ENCODE measurements at places on chromosomes 11 and 22.

DNA sequence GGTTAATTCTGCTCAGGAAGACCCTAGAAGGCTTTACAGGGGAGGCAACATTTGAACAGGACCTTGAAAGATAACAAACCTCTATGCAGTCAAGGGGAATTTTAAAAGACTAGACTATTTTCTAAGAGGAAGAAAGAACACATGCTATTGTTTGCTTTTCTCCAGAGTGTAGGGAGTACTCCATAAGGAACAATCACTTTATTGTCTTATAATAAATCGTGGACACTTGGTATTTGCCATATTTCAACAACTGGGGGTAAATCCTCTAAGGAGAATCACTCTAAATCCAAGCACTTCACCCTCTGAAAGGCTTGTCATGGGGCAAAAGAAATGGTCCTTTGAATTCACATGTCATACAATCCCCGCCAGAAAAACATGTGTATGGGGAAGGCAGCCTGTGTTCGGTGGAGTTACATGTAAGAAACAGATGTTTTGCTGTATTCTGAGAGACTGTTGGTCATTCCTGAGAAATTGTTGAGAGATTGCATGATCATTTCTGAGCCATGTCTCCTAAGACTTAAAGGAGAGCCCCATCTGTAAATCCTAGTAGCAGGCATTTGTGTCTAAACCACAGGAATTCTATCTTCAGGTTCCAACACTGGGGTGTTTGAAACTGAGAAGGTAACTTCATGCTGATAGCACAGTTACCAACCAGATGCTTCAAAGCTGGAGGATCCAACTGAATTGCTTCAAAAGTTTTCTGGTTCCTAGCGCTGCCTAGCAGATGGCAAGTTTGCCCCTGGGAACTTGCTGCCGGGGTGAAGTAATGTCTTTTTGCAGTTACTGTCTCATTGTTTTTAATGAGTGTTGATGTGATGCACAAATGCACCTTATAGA is 66.8 kb downstream of the FZD4 start:
- no peak for DNase-seq

GRCh38 chr22:49328630-49329405 is 498.9 kb downstream of the BRD1 start:
- DNase-seq: no peak

GRCh38 chr11:48017831-48018527 is 37.6 kb downstream of the PTPRJ start:
- no peak for DNase-seq

DNA sequence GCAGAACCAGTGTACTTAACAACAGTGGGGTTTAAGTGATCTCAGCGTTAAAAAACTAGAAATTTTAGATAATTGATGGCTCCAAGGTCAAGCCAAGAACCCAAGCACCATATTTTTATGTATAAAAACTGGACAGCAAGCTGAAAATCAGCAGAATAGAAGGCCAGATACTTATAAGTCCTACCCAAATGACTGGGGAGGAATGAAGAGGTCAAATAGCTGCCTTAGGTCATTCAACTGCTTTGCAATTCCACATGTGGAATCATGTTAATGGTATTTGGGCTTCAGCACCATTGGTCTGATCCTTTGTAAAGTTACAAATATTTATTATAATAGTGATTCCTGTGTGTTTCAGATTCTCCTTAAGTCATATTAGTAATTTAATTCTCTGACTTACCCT is 108.4 kb downstream of the FAT3 start:
- no peak for DNase-seq

- DNase-seq: no peak
These were observed 23.7 kb downstream of the ADAMTS8 start for GRCh38 chr11:130404727-130405126.

DNA sequence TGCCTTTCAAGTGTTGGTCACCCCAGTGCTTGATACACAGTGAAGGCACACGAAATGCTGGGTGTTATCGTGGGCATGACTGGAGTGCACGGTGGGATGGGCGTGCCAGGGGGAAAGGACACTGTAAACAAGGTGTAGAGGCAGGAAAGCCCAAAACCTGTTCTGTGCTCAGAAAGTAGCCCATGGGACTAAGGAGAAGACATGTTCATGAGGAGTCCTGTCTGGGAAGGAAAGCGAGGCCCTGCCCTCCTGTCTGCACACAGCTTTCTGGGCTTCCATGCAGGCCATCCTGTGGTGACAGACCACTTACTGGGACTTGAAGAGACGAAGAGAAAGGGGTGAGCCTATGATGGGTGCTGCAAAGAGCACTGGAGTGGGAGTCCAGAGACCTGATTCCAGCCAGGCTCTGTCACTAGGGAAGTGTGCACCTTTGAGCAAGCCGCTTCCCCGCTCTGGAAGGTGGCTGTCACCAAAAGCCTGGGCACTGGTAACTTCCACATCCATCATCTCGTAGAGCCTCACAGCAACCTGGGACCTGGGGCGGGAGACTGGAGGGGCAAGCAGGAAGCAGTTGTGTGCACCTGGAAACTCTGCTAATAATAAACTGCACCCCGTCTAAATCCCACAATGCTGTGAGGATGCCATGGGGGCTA is 846 bp upstream of the POU2F3 start:
- no peak for DNase-seq

GRCh38 chr22:17638182-17638431 is 450 bp upstream of the BCL2L13 start:
- no peak for DNase-seq

DNA sequence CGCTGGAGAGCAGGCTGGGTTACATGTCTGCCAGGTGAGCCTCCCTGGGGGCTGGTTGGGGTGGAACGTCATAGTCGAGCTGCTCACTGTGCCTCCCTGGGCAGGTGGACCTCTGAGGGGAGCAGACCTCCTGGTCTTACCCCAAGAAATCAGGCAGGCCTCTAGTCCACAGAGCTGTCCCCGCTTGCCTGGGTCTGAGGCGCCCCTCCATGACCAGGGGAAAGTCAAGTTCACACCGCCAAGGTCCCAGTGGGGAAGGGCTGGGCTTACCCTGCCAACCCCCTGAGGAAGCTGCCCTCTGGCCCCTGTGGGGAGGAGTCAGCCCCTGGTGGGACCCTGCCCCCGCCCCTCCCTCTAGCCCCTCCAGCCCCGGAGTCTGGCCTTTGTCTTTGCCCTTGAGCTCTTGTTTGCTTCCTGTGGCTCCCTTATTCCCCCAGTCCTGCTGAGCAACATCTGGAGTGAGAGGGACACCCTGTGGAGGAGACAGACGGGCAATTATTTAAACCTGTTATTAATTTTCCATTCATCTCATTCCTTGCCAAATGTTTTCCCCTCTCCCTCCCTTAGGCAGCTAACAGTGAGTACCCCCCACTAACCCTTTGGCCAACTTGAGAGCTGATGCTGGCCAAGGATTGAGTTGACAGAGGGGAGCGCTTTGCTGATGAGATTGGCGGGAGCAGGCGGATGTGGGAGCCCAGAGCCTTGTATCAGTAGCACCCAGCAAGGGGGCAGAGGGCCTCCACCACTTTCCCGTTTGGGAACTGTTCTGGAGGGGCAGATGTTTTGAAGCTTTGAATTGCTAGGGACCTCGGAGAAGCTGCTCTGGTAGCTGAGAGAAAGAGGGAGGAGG is 83.4 kb downstream of the CEP164 start:
- peak; percentile 73 for DNase-seq

- no peak for DNase-seq
These were observed 9.9 kb downstream of the HPS5 start for GRCh38 chr11:18312012-18312411.

- DNase-seq: no peak
These were observed 151.6 kb upstream of the BLID start for GRCh38 chr11:122267602-122268001.

DNA sequence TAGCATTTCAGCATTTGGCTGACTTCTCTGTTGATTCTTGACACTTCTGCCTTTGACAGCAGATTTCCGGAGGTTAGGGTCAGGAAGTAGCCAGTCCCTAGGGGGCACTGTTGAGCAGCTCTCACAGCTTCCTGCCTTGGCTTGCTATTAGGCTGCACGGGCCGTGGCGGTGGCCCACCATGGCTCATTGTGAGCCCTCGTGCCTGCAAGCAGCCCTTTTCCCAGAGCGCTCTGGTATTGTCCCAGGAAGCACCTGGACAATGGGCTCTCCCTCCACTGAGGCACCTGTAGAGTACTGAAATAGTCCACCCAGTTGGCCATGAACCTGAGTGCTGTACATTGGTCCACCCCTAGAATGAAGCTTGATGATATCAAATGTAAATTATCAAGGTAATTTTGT is 100.2 kb upstream of the GAL start:
- DNase-seq: no peak

DNA sequence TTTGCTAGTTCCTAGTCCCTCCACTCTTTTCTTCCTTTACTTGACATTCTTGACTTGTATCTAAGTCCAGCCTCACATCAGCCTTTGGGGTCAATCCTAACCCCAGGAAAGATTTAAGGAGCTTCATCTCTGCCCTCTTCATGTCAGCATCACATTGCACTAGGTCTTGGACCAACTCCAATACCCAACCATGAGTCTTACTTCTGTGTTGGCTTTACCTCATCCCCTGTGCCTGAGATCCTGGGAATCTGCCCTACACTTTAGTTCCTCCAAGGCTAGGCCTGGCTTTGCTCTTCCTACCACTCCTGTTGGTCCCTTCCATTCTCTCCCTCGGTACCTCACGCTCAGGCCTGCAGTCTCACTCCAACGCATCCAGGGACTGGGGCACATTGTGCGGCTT is 117.0 kb downstream of the SLC1A2 start:
- DNase-seq: no peak

DNA sequence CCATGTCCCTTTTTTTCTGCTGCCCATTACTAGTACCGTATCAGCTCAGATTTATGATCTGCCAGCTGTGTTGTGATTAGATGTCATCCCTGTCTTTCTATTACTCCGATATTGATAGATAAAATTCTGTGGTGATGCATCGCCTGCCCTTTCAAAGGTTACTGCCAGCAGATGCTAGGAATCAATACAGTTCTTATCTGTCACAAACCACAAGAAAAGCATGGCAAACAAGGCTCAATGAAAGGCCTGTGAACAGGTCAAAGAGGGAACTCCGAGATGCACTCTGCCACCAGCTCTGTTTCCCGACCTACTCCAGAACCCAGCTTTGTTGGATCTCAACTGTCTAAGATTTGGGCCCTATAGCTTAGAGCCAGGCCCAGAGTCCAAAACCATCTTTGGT is 246.0 kb downstream of the CADM1 start:
- DNase-seq: no peak

DNA sequence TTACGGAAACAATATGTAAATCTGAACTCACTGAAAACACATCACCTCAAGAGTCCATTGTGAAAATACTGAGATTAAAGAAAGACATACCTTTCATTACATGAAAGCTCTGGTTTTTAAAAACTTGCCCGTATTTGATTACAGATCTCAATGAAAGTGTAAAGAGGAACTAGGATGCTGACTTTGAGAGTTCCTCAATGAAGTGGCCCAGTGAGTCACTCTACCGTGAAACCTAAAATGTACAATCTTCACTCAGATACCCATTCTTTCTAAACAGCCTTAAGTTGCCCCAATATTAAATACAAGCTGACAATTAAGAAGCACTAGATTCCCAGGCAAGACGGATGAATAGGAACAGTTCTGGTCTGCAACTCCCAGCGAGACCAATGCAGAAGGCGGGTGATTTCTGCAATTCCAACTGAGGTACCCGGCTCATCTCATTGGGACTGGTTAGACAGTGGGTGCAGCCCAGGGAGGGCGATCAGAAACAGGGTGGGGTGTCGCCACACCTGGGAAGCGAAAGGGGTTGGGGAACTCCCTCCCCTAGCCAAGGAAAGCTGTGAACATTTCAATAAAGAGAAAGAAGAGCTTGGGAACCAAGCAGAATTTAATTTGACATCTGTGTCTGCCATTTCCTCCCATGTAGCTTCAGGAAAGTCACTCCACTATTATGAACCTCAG is 33.8 kb upstream of the OR9G4 start:
- no peak for DNase-seq

All from NCI-H2081 treated with DMSO at 0.1 percent for 48 hours (cell line).